ENCODE measurements at places on chromosomes 4 and X. TPM values are rescaled to one million over a fixed set of nuclear protein-coding genes. Genes with fewer than 3 reads are reported as not detected.

The TEX11 gene
- 0.06 TPM for polyA plus RNA-seq

The BEX2 gene
- 9.8 TPM for polyA plus RNA-seq

The FAM114A1 gene
- 65.8 TPM for polyA plus RNA-seq

The UGT2A3 gene
- polyA plus RNA-seq, result not detected

The MAGEA2B gene
- polyA plus RNA-seq, result not detected

The SCML2 gene
- polyA plus RNA-seq, result 2.5 TPM

The CT45A1 gene
- not detected for polyA plus RNA-seq

The FGD1 gene
- 6.4 TPM for polyA plus RNA-seq

The CENPE gene
- 0.66 TPM for polyA plus RNA-seq

The HTR2C gene
- polyA plus RNA-seq, result 0.01 TPM

The MMRN1 gene
- polyA plus RNA-seq, result 41.0 TPM

The FAM9B gene
- not detected for polyA plus RNA-seq

The UGT2B7 gene
- 0.25 TPM for polyA plus RNA-seq

The NEXMIF gene
- 0.72 TPM for polyA plus RNA-seq

The PDE5A gene
- polyA plus RNA-seq, result 22.9 TPM

The RHOH gene
- 3.2 TPM for polyA plus RNA-seq

The LRIT3 gene
- 0.06 TPM for polyA plus RNA-seq

The ZFP92 gene
- 0.41 TPM for polyA plus RNA-seq

The SLC10A7 gene
- 5.4 TPM for polyA plus RNA-seq

The MGST2 gene
- 69.1 TPM for polyA plus RNA-seq

The MAB21L2 gene
- 0.54 TPM for polyA plus RNA-seq

The F8 gene
- polyA plus RNA-seq, result 14.7 TPM

The H2BW2 gene
- polyA plus RNA-seq, result not detected

The REPS2 gene
- 1.3 TPM for polyA plus RNA-seq

The IL13RA1 gene
- 30.1 TPM for polyA plus RNA-seq

The GPC4 gene
- polyA plus RNA-seq, result 18.3 TPM

The NSG1 gene
- polyA plus RNA-seq, result 10.5 TPM

The HEPH gene
- 31.3 TPM for polyA plus RNA-seq

The PLK4 gene
- polyA plus RNA-seq, result 1.5 TPM

The UGT2B10 gene
- polyA plus RNA-seq, result 0.09 TPM

The SORBS2 gene
- polyA plus RNA-seq, result 493 TPM

The TLR10 gene
- 0.05 TPM for polyA plus RNA-seq

The GATA1 gene
- 0.34 TPM for polyA plus RNA-seq

The CSN1S1 gene
- polyA plus RNA-seq, result 0.19 TPM

The PROM1 gene
- 13.5 TPM for polyA plus RNA-seq

The PARM1 gene
- 81.3 TPM for polyA plus RNA-seq

The EREG gene
- polyA plus RNA-seq, result 0.38 TPM

The ATP1B4 gene
- polyA plus RNA-seq, result not detected

The ZC4H2 gene
- polyA plus RNA-seq, result 11.6 TPM

The DMD gene
- 48.8 TPM for polyA plus RNA-seq

The NMU gene
- polyA plus RNA-seq, result 0.15 TPM

The FATE1 gene
- 0.13 TPM for polyA plus RNA-seq

The TMSB15C gene
- 1.4 TPM for polyA plus RNA-seq

The MXRA5 gene
- polyA plus RNA-seq, result 9.4 TPM

The TLR2 gene
- polyA plus RNA-seq, result 10.4 TPM

The CT47B1 gene
- polyA plus RNA-seq, result not detected

The NAP1L3 gene
- 6.4 TPM for polyA plus RNA-seq

The DNAAF6 gene
- polyA plus RNA-seq, result not detected

The EGF gene
- polyA plus RNA-seq, result 1.6 TPM

The SLC6A14 gene
- polyA plus RNA-seq, result 0.03 TPM

The MND1 gene
- 0.95 TPM for polyA plus RNA-seq

The GPR34 gene
- 7.7 TPM for polyA plus RNA-seq

All from urinary bladder (tissue), 4 donors.